ENCODE measurements at places on chromosomes 5 and 9.

DNA sequence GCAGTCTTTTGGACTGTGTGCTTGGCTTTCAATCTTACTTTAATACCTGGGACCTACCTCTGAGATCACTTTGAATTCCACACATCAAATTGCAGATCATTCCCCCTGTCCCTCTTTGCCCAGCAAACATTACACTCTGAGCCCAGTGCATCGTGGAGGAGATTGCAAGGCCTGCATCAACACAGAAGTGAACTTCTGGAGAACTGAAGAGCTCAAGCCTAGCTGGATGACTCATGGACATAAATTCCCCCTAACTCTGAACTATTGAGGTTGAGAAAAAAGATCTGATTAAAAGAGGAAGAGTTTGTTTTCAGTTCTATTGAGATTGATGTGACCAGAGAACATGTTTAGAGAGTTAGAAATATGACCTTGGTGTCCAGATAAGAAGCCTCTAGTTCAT is 316.0 kb upstream of the DMAC1 start:
- DNase-seq: peak; percentile 3

GRCh38 chr5:173643964-173644363 is 27.5 kb upstream of the BOD1 start:
- no peak for DNase-seq

GRCh38 chr5:134070725-134071613 is 43.5 kb upstream of the TCF7 start:
- peak; percentile 24 for DNase-seq

DNA sequence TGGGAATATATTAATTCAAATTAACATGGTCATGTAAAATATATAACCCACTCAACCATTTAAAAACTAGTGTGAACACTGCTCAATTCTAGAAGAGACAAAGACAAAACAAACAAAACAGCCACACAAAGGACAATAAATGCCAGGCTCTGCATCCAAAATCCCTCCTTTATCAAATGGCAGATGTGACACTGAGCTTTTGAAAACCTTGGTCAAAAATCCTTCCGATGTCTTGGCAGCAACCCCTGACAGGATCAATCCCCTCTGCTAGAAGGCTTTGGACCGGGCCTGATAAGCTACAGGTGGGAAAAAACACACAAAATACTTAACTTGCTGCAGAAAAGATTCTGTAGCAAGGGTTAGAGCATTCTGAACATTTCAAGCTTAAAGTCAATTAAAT is 61.5 kb downstream of the ZFR start:
- no peak for DNase-seq

- peak; percentile 72 for DNase-seq
These were observed 153.5 kb downstream of the PRELID2 start for GRCh38 chr5:145681686-145682085.

Measured in astrocyte of the spinal cord (primary cell).